HEK293T (cell line): ENCODE measurements at places on chromosomes 2 and 18.

GRCh38 chr18:60722742-60723141 lies 350.2 kb upstream of the MC4R start:
- DNase-seq: no peak

DNA sequence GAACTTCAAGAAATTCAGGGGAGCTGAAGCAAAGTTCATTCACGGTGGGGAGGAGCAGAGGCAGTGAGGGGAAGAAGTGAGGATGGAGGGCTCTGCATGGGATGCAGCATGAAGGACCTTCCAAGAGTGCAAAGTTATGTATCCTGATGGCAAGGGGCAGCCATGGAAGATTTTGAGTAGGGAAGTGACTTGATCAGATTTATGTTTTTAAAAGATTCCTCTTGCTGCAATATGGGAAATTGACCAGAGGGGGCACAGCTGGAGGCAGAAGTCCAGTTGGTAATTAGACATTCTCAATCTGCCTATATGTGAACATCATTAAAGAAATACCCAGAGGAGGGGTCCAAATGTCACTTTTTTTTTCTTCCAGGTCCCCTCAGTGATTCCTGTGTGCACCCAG lies 21.5 kb upstream of the ANXA4 start:
- DNase-seq: no peak

DNA sequence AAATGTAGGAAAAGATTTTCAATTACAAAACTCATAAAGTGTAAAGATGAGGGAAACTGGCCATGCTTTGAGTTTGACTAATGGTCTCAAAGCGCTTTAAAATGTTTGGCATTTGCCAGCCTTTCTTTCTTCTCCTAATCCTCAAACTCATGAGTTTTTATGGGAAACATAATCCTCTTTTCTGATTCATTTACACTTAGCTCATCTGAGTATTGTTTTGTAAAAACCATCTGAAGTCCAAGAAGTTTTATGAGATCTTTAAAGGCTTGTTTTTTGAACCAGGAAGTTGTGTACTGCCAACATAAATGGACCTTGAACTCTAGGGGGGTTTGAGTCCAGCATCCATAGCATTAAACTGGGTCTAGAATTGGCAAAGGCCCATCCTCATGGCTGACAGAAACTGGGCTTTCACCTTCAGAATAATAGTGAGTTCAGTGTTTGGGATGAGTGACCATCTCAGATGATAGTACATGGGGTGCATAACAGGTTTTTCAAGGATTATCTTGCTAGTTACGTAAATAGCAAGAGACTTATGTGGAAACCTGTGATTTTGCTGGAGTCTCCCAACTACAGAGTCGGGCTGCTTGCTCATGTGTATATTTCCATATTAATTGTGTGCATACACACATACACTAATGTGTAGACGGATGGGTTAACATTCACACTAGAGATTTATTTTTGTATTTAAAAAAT lies 3.8 kb upstream of the LTBP1 start:
- no peak for DNase-seq

- DNase-seq: no peak
These were observed 1858.4 kb upstream of the PIK3C3 start for GRCh38 chr18:40096675-40097074.

GRCh38 chr2:200194746-200195145 lies 111.7 kb upstream of the SPATS2L start:
- DNase-seq: no peak

GRCh38 chr2:207468488-207468887 lies 61.3 kb upstream of the CREB1 start:
- DNase-seq: no peak
